ENCODE measurements at places on chromosomes 5 and 9. TPM values are rescaled to one million over a fixed set of nuclear protein-coding genes. Genes with fewer than 3 reads are reported as not detected.
A peak's percentile ranks its signal among the peaks of the same experiment; 100 is the strongest.

- H3K36me3 ChIP-seq = no peaks in the 10 kb centered on the region
- no peak overlapping the region for H3K27ac ChIP-seq
- peaks cover 7% of the 10 kb centered on the region for H3K27me3 ChIP-seq
- no peak for DNase-seq
- H3K4me1 ChIP-seq = no peaks in the 10 kb centered on the region
- no peak overlapping the region for H3K4me3 ChIP-seq
Measured at GRCh38 chr5:71891856-71892255, 172.8 kb downstream of the CARTPT start.

DNA sequence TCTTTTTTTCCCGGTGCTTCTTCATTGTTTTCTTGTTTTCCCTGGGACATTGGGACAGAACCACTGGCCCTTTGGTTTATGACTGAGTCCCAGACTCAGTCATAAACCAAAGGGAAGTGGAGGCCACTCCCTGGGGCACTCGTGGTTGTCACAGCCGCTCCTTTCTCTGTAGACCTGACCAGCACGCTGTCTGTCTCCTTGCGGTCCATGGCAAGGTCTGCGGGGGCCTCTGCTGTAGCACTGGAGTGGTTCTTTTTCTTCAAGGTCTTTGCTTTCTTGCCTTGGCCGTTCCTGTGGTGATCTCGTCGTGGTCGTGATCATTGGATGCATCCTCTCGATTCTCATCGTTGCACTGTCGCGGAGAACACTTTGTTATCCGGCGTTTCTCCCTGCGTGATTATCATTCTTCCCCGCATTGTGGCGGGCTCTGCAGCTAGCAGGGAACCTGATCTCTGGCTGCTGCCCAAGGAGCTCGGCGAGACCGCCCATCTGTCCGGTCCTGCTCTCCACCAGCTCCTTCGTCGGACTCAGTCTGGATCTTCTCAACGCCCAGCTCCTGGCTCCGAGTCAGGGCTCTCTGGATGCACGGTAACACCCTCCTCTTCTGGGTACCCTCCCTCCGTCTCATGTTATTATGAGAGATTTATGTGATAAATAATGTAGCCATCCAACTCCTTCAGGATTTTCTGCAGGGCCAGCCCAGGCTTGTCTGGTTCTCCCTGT is 43.5 kb upstream of the MPDZ start:
- DNase-seq = no peak
- H3K4me1 ChIP-seq = no peaks in the 10 kb centered on the region
- no peak overlapping the region for H3K27ac ChIP-seq

DNA sequence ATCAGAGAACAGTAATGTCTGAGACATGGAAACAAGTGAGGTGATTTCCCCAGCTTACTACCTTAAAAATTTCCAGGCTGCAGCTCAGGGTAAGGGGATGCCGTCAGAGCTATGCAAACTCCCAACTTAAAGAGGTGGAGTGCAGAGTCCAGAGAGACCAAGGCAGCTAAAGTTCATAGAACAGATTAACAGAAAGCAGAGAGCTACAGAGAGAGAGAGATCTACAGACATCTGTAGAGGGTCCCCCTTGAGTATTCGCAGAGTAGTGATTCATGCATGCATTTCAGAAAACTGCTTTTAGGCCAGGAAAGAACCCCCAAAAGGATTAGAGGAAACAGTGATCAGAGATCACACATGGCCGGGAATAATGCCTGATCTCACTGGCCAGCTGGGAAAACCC is 306.2 kb upstream of the PUM3 start:
- H3K27ac ChIP-seq = no peak overlapping the region
- no peaks in the 10 kb centered on the region for H3K27me3 ChIP-seq
- H3K36me3 ChIP-seq = no peaks in the 10 kb centered on the region
- no peak for DNase-seq
- H3K4me1 ChIP-seq = no peaks in the 10 kb centered on the region

DNA sequence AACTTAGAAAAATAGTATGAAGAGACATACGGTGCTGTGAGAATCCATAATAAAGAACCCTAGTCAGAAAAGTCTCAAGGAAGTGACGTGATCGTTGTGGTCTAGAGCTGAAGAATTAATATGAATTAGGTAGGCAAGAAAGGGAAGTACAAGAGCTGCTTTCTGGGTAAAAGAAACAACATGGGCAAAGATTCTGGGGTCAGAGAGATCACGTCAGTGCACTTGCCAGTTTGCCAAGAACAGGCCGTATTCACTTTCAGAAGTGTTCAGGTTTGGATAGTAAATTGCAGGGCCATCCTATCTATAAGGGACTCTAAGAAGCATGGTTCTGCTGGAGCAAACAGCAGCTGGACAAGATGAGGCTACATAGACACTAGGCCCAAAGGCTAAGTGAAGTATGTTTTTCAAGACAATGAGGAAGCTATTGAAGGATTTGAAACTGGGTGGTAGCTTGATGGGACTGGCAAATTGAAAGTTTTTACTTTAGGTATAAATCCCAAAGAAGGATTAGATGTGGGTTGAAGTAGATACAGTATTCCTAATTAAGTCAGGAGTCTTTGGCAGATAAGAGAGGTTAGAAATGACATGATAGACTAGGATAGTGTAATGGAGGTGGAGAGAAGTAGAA is 4.8 kb upstream of the CHD1 start:
- H3K27ac ChIP-seq = peak overlapping the region; percentile 73
- no peaks in the 10 kb centered on the region for H3K36me3 ChIP-seq
- no peaks in the 10 kb centered on the region for H3K27me3 ChIP-seq
- H3K4me3 ChIP-seq = no peak overlapping the region
- peaks cover 49% of the 10 kb centered on the region for H3K4me1 ChIP-seq

- H3K4me1 ChIP-seq = no peaks in the 10 kb centered on the region
- DNase-seq = no peak
- no peaks in the 10 kb centered on the region for H3K36me3 ChIP-seq
Measured at GRCh38 chr5:76153271-76153670, 70.1 kb downstream of the SV2C start.

- H3K4me3 ChIP-seq = no peak overlapping the region
- H3K27ac ChIP-seq = no peak overlapping the region
Measured at GRCh38 chr9:75456698-75457097, 368.4 kb downstream of the OSTF1 start.

Gene ZNF608
- 18.8 TPM for polyA plus RNA-seq

Gene EFNA5
- polyA plus RNA-seq = not detected

All from B cell (primary cell).